ENCODE measurements at places on chromosomes 6 and 20. TPM values are rescaled to one million over a fixed set of nuclear protein-coding genes. Genes with fewer than 3 reads are reported as not detected.
A peak's percentile ranks its signal among the peaks of the same experiment; 100 is the strongest.

- peak; percentile 19 for DNase-seq
Observed at GRCh38 chr20:46592580-46593362, 42.3 kb upstream of the OCSTAMP start.

GRCh38 chr6:25928562-25929324, 1.7 kb downstream of the SLC17A2 start:
- DNase-seq: no peak

Gene XKR7
- total RNA-seq: not detected

Gene MRPL2
- total RNA-seq: 123 TPM

- DNase-seq: no peak
Observed at GRCh38 chr6:45423824-45424450, 46.2 kb upstream of the SUPT3H start.

GRCh38 chr6:106560996-106561685, 68.2 kb downstream of the RTN4IP1 start:
- DNase-seq: no peak

- no peak for DNase-seq
Observed at GRCh38 chr6:16371401-16371800, 133.0 kb downstream of the GMPR start.

GRCh38 chr6:55825402-55826051, 49.9 kb downstream of the BMP5 start:
- no peak for DNase-seq

Gene AKAP7
- total RNA-seq: 3.1 TPM
